ENCODE measurements at places on chromosomes 12 and 14.

DNA sequence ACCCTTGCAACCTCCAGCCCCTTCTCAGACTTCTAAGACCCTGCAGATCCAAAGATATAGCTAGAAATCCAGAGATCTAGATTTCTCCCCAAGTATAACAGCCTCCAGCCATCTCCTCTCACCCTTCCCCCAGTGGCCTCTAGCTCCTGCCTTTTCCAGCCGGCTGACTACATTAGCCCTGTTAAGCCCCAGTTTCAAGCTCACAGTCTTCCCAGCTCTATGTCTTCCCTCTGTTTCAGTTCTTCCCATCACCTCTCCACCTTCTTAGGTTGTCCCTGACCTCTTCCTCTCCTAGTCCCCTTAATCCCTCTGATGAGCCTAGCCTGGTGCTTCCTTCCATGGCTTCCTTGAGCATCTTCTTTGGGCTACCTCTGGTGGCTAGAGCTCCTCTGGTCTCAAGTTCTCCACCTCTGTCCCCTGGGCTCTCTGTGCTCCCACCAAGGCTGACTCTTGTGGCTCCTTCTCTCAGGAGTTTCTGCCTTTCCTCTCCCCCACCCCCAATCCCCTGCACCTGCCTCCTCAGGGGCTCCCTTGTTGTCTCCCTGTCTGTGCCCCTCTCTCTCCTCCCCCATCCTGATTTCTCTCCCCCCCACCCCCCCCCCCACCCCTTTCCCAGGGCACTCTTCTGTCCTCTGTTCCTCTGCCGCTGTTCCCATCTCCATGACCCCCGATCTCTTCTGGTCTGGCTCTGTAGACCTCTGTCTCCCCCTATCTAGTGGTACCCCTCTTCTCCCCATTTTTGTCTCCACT is 816 bp upstream of the GDF11 start:
- no peak for DNase-seq

- DNase-seq = no peak
Measured at GRCh38 chr14:72305561-72305960, 373.3 kb downstream of the RGS6 start.

DNA sequence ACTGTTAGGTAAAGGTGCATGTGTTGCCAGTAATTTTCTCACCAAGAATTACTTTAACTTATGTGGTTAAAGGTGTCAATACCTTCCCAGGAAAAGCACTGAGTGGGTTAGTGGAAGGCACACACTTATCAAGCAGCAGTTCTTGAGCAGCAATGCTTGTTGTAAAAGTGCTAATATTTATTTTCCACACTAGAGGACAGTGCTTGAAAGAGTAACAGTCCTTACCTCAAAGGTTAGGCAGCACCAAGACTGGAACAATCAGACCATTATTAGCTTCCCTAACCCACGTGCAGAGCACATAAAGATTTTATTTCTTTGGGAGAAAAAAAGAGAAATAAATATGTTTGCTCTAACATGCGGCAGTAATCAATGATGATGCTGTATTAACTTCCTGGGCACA is 48.8 kb upstream of the KRR1 start:
- peak; percentile 51 for DNase-seq

DNA sequence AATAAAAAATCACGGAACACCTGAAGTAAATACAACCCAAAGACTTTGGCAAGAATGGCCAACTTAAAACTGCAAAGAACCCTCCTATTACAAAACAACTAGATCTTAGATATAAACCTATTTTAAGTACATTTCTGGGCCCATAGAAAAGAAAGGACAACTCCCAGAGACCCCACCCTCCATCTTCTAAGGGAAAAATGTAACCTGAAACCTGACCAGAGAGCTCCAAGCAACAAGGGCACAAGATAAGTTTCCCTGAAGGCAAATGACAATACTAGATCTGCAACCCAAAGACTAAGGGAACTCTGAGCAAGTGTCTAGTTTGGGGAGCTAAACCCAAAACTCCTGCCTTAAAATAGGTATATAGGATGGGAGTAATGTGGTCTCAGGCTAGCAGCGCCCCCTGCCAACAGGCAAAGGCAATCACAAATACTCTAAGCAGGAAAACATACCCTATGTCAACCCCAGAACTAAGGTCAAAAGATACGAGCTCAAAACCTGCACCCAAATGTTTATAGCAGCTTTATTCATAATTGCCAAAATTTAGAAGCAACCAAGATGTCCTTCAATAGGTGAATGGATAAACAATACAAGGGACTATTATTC is 218.9 kb downstream of the ITPR2 start:
- DNase-seq = peak; percentile 13

DNA sequence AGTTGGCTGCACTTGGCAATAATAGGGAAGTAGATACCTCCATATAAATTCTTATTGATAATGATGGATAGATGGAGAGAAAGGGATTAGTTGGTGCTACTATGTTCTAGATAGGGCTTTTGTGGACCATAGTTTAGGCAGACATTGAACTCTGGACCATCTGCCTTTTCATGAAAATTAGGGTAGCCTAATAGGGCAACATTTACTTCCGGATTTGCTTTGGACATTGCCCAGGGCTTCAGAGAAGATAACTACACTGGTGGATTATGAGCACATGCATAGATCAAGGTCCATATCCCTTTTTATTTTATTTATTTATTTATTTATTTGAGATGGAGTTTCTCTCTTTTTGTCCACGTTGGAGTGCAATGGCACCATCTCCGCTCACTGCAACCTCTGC is 70.5 kb downstream of the FIGNL2 start:
- no peak for DNase-seq

GRCh38 chr14:54698966-54699530 is 132.1 kb downstream of the SAMD4A start:
- DNase-seq = no peak

DNA sequence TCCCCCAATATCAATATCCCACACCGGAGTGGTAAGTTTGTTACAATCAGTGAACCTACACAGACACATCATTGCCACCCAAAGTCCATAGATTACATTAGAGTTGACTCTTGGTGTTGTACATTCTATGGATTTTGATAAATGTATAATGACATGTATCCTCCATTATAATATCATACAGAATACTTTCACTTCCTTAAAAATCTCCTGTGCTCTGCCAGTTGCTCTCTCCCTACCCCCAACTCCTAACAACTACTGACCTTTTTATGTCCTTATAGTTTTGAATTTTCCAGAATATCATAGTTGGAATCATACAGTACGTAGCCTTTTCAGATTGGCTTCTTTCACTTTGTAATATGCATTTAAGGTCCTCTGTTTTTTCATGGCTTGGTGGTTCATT is 48.4 kb downstream of the SLC4A8 start:
- DNase-seq = no peak

- no peak for DNase-seq
Measured at GRCh38 chr14:105138551-105139111, 29.9 kb downstream of the JAG2 start.

DNA sequence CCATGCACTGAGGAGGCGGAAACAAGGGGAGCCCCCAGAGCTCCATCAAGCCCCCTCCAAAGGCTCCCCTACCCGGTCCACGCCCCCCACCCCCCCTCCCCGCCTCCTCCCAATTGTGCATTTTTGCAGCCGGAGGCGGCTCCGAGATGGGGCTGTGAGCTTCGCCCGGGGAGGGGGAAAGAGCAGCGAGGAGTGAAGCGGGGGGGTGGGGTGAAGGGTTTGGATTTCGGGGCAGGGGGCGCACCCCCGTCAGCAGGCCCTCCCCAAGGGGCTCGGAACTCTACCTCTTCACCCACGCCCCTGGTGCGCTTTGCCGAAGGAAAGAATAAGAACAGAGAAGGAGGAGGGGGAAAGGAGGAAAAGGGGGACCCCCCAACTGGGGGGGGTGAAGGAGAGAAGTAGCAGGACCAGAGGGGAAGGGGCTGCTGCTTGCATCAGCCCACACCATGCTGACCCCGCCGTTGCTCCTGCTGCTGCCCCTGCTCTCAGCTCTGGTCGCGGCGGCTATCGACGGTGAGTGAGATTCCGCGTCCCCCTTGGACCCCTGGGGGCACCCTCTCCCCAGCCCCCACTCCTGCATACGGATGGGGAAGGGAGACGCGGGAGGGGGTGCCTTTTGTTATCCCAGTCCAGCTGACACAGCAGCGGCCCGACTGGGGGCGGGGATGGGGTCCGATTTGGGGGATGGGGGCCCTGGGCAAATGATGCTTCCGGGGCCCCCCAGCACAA is 400 bp downstream of the LRP1 start:
- no peak for DNase-seq

GRCh38 chr12:58372298-58372697 is 430.9 kb downstream of the ATP23 start:
- no peak for DNase-seq

GRCh38 chr14:80403036-80403435 is 191.7 kb upstream of the DIO2 start:
- DNase-seq = no peak

GRCh38 chr12:45626965-45627364 is 102.5 kb upstream of the ARID2 start:
- peak; percentile 17 for DNase-seq

DNA sequence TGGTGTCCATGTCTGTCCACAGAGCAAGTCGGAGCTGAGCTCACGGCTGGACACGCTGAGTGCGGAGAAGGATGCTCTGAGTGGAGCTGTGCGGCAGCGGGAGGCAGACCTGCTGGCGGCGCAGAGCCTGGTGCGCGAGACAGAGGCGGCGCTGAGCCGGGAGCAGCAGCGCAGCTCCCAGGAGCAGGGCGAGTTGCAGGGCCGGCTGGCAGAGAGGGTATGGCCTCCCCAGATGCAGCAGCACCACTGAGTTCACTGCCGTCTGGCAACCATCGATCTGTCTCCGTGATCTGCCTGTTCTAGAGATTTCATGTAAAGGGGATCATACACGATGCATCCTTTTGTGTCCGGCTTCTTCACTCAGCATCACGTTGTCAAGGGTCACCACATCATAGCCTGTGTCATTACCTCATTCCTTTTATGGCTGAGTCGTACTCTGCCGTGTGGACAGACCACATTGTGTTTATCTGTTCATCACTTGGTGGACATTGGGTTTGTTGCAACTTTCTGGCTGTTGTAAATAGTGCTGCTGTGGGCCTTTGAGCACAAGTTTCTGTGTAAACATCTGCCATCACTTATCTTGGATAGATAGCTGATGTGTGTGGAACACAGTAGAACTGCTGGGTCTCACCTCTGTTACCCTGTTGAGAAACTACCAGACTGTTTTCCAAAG is 21.9 kb downstream of the HIP1R start:
- DNase-seq = no peak

DNA sequence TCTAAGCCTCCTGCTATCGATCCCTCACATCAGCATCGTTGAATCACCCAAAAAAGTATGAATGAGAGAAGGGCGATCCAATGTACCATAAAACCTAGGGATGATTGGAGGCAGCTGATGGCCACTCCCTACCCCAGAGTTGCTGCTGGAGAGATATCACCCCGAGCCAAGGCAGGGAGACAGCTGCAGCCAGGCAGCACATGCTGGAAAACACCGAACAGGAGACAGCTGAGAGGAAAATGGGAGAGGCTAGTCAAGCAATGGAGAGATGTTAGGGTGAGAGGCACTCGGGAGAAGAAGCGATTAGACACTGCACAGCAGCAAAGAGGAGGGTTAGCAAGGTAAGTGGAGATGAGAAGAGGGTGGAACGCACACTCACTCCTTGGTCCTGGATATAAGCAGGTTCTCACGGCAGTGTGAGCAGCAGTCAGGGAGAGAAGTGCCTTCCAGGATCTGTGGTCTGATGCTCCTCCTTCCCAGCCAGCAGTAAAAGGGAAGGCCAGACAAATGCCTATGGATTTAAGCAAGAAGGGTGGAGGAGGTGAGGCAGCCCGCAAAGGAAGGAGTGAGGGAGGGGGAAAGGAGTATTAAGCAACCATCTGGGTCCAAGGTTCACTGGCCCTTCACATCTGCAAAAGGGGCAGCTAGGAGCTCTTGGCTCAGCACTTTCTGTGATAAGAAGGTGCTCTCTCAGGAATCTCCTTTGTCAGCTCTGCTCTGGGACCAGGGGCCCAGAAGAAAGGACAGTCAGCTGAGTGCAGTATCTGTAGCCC is at the start of gene SLC7A7:
SLC7A7 (minus strand) TSS at position 495 of the 773 bp plus-strand sequence. CDS start 2,037 bp downstream, outside the sequence.
- no peak for DNase-seq

- no peak for DNase-seq
Measured at GRCh38 chr12:77488041-77488620, 342.6 kb upstream of the NAV3 start.

GRCh38 chr12:24705741-24706358 is 243.1 kb downstream of the BCAT1 start:
- no peak for DNase-seq

GRCh38 chr14:49755378-49755777 is 12.6 kb upstream of the KLHDC2 start:
- no peak for DNase-seq

DNA sequence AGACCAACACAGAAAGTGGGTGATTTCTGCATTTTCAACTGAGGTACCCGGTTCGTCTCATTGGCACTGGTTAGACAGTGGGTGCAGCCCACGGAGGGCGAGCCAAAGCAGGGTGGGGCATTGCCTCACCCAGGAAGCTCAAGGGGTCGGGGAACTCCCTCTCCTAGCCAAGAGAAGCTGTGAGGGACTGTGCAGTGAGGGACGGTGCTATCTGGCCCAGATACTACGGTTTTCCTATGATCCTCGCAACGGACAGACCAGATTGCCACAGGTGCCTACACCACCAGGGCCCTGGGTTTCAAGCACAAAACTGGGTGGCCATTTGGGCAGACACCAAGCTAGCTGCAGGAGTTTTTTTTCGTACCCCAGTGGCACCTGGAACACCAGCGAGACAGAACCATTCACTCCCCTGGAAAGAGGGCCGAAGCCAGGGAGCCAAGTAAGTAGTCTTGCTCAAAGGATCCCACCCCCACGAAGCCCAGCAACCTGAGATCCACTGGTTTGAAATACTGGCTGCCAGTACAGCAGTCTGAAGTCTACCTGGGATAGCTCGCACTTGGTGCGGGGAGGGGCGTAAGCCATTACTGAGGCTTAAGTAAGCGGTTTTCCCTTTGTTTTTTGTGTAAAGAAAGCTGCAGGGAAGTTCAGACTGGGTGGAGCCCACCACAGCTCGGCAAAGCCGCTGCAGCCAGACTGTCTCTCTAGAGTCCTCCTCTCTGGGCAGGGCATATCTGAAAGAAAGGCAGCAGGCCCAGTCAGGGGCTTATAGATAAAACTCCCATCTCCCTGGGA is 25.5 kb upstream of the NAA30 start:
- DNase-seq = no peak

- DNase-seq = no peak
Measured at GRCh38 chr14:75910048-75910447, 71.7 kb downstream of the TGFB3 start.

DNA sequence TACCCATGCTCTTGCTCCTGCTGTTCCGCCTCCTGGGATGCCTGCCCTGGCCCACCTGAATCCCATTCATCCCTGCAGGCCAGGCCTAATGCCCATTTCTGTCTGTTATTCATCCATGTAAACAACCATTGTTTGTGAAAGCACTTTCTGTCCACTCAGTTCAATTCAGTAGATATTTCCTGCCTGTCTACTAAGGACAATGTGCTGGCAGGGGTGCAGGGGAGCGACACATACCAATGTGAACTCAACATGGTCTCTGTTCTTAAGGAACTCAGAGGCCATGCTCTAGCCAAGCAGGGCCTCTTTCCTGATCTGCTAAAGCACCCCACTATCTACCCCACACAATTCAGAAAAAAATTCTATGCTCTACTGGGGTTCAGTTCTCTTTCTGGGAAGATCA is 88.5 kb upstream of the ZFP36L1 start:
- DNase-seq = no peak

- DNase-seq = no peak
Measured at GRCh38 chr14:49636866-49637265, 1.8 kb upstream of the DNAAF2 start.
